ENCODE measurements at places on chromosomes 4 and X.

DNA sequence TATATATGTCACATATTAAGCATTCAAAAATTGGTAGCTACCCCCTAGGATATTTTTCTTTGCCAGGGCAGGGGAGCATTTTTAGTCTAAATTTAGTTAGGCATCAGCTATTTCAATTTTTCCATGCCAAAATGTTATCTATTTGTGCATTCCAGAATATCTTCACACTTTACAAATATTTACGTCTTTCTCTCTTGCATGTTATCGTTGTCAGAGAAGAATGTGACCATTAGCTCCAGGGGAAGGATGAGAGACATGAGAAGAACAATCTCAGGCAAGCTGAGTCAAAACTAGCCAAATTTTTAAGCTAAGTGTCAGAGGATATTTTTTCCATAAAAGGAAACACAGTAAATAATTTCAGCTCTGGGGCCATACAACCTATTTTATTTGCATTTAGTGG, 885.0 kb upstream of the EPHA5 start:
- no peak for DNase-seq

DNA sequence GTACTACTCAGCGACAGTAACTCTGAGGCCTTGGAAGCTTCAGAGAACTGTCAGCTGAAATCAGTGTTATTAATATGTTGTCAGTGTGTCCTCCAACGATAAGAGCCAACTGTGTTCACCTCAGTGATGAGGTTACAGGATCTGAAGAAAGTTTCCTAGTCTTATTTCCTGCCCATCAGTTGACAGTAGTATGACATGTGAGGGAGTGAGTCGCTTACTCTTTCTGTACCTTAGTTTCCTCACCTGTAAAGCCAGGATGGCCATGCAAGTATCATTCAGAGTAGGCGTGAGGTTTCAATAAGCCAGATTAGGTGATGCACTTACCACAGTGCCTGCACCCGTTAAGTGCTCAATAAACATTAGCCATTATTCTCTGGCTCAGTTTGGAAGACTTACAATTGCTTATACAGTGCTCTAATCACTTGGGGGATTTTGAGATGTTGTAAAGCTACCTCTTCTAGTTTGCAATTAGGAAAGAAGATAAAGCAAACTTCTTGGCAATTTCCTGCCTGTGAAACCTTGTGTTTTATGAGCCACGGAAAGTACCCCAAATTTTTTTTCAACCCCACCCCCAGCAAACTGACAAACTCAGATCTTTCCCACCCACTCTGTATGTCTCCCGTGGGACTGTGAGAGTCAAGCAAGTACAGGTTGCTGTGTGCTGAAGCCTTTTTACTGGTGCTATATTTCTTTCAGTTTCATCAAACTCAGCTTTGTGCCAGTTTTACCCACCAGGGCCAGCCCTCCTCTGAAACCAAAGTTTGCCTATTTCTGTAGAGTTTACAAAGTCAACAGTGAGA, 62.2 kb downstream of the ANXA3 start:
- DNase-seq = no peak

DNA sequence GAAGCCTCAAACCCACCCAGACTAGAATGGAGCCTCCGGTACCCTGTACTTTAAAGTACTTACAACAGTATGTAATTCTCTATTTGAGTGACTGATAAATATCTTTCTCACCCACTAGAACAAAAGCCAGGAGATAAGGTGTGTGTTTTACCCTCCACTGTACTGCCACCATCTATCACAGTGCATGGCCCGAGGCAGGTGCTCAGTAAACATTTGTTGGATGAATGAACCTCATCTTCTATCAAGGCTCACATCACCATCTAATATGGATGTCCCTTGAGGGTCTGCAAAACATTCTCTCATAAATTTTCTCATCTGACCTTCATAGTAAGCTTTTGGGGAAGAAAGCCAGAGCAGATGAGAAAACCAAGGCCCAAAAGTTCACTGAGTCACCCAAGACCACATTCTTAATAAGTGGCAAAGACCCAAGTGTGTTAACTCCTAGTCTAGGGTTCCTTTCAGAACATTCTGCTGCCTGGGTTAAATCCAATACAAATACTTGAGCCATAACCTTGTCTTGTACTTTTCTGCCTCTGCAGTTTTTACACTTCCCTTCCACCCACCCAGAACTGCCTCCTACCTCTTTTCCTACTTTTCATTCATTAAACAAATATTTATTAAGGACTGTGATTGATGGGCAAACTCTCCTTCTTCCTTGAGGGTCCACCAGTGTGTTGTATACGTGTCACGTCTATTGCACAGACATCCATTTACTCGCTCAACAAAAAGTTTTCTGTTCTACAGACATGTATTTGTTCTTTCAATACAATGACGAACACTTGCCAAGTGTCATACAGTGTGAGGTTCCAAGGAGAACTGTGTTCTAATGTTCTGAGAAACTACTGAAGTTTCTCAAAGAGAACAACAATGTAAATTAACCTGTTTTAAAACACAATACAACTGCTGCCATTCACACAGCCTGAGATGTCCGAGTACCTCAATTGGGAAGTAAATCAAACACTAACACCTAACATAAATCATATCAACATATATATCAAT, 35.7 kb downstream of the APBB2 start:
- DNase-seq = no peak

DNA sequence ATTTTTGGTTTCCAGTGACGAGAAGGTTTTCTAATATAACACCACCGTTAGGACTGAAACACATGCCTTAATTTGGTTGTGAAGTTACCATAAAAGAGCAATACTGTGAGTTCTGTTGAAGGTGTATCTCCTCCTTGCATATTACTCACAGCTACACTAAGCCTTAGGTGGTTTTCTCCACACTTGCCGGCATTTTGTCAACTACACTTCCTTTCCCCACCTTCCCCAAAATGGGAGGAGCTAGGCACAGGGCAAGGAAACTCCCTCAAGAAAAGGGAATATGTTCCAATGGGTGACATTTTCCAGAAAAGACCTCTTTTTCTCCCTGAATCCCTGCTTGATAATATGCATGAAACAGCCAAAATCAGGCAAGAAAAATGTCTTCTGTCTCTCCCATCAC, 44.8 kb downstream of the RELL1 start:
- DNase-seq = no peak

GRCh38 chrX:50813843-50814661, at the start of gene SHROOM4:
Gene SHROOM4 (minus strand): TSS chrX:50814194. CDS start chrX:50814018, 176 bp downstream.
- no peak for DNase-seq

DNA sequence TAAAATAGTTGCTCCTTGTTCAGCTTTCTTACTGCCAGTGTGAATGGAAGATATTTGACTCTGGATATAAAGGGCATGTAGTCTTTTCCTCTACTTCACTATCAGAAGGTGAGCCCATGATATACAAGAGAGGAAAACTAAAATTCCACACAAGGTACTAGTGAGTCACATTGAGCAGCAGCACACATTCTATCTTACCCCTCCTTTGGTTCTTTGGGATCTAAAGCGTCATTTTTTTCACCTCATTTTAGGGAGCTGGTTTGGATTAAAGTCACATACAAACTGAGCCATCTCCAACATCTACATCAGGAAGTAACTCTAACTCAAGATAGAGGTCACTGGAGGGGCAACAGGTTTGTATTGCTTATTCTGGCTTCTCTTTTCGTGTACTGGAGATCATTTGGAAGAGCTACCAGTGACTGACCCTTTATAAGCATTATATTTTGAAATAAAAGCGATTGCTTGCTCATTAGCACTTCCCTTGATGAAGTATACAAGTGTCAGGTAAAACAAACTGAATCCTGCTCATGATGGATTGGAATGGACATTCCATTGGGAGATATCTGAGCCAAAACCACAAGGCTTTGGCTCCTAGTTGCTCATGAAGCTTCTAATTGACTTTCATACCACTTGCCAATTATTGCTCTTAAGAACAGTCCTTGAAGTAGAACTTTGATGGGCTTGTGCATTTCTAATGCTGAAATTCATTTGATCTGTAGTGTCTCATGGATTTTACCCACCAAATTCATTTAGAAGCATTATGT, 124.1 kb downstream of the SPCS3 start:
- no peak for DNase-seq

GRCh38 chr4:177989503-177990201, 547.4 kb upstream of the AGA start:
- DNase-seq = no peak

DNA sequence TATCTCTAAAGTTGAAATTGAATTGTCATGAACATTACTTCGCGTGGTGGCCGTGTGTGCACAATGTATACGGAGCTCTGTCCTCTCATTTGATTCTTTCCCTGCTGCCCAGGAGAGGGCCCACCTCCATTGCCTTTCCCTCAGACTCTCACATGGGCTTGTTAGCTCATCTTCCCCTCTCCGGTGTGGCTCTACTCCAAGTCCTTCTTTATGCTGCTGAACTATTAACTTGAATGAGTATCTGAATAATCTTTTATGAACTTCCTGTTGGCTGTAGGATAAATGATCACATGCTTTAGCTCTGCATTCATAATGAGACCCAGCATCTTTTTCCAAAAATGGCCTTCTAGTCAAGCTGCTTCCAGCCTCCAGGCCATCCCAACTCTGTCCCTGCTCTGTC, 68.8 kb upstream of the CLNK start:
- no peak for DNase-seq

GRCh38 chr4:69239557-69240168, 25.1 kb upstream of the UGT2B11 start:
- no peak for DNase-seq

DNA sequence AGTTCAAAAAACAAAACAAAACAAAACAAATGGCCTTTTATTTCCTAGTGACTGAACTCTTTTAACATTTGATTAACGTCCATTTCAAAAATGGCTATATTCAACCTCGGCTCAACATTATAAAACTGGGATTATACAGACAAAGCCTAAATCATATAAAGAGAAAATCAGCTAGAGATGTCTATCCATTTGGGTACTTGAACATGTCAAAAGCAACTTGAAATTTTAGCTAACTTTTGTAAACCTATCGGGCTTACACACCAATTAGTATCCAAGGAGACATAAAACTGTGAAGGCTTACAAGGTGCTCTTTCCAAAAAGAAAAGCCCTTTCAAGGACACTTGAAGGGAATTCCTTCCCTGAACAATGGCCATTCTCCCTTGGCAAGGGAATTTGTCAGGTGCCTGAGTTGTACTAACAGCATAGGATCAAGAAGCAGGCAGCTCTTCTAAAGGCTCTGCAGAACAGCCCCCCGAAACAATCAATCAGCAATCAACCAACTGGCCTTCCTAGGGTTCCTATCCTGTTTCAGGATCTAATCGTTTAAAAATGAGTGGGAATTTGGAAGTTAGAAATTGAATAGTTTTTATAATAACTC, 633.7 kb upstream of the HTR2C start:
- DNase-seq = no peak

- no peak for DNase-seq
Observed at GRCh38 chr4:61950625-61951024, 750.5 kb downstream of the ADGRL3 start.

- no peak for DNase-seq
Observed at GRCh38 chr4:183445097-183445428, 627 bp downstream of the CDKN2AIP start.

- DNase-seq = no peak
Observed at GRCh38 chr4:108359986-108360681, 191.4 kb upstream of the LEF1 start.

DNA sequence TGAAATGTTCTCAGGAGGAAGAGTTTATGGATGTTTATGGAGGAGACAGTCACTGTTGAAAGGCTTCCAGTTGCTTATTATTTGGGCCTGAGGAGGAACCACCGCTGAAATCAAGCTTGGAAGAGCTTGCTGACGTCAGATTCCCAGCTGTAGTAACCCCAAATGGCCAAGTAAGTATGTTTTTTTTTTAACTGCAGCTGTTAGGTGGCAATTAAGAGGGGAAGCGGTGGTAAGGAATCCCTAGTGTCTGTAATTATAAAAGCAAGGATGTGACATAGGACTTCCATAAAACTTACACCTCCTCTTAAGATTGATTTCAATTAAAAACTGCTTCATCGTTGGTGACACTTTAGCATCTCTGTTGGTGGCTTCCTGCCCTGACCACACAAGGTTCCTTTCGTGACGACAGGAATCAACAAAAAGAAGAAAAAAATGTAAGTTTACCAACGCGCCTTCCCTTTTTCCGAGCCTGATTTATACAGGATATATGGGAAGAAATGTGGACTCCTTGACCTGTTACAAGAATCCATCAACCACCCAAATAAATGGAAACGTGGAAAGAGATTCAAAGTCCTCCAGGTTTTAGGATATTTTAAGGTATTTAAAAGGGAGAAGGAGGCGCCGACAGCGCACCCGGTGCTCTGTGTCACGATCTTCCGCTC, 884 bp downstream of the RELL1 start:
- DNase-seq = no peak

DNA sequence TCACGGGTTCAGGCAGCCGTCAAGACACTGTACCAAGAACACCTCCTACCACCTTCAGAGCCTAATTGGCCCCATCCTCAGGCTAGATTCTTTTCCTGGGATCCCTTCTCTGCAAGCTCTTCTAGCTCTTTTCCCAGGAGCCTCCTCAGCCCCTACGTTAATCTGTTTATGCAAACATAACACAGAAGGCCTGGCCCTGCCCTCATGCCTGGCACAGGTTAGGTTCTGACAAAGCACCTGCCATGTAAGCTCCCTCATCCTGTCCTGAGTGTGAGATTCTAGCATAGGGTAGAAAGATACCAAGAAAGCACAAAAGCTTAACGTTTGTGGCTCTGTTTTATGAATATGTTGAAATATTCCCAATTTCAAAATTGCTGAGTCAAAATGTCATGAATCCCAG, 93.6 kb downstream of the IRF2 start:
- no peak for DNase-seq

DNA sequence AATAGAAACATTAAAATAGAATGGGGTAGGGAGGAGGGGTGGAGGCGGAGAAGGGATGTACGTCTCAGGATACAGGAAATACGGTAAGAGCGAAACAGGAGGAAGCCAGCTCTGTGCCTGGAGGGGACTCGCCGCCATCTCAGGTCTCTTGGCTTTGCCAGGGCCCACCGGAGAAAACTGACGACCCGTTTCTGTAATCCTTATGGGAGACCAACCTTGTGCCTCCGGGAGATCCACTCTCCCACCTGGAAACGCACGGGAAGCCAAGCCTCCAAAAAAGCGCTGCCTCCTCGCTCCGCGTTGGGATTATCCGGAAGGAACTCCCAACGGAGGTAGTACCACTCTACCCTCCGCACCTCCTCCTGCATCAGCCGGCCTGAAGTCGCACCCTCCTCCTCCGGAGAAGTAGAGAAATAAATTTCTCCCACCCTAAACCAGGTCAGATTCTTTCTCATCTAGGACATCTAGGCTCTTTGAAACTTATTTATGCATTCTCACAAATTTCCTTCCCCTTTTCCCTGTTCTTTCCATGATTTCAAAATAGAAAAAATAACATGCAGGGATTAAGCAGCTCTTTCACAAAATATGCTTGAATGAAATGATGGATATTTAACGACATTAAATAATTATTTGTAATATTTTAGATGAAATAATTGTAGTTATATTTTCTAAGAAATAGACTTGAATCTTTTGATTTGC, at the start of gene NBDY:
Gene NBDY (plus strand): TSS at position 92 of the 699 bp plus-strand sequence. CDS start 111 bp downstream, at position 203.
- peak; percentile 13 for DNase-seq

DNA sequence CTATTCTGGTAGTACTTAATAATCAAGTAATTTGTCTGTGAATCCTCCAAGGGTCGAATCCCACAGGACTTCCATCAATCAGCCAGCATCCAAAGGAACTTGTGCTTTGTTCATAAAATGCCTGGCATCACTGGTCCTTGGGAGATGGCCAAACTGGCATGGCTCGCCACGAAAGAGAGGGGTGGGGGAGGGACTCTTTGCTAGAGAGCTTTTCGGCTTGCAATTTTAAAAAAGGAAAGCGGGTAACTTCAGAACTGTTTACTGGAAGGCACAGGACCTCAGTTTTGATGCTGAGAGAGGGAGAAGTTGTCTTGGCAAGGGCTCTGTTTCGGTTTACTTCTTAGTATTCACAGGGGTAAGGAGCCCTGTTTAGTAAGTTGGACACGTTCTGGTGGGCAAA, 79.4 kb upstream of the FHL1 start:
- no peak for DNase-seq

- DNase-seq = no peak
Observed at GRCh38 chr4:153111426-153112040, 92.7 kb upstream of the TRIM2 start.

All from activated naive CD4-positive, alpha-beta T cell treated with anti-CD3 and anti-CD28 coated beads, Interleukin-2, amount 50 U/mL, for 16 hours (primary cell).